EH (cell line): ENCODE measurements at places on chromosomes 13 and 19.

DNA sequence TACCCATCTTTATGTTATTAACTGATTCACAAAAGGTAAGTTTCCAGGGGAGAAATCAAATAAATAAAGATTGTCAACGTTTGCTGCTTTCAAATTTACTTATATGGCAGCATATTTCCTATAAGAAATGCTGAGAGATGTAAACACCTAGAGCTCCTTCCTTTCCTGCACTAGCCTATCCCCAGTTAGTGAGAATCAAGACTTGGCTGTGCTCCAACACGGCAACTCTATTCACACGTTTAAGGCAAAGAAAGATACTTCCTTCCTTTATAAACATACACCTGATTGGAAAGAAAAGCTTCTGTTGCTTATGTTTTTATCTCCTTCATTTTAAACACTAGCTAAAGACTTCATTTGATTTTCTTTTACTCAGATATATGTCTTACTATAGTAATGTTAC is 107.0 kb downstream of the PCDH9 start:
- no peak for DNase-seq

GRCh38 chr19:40235238-40236025 is 8.9 kb upstream of the CCNP start:
- DNase-seq, result no peak

GRCh38 chr19:30133803-30134202 is 191.8 kb downstream of the URI1 start:
- no peak for DNase-seq

DNA sequence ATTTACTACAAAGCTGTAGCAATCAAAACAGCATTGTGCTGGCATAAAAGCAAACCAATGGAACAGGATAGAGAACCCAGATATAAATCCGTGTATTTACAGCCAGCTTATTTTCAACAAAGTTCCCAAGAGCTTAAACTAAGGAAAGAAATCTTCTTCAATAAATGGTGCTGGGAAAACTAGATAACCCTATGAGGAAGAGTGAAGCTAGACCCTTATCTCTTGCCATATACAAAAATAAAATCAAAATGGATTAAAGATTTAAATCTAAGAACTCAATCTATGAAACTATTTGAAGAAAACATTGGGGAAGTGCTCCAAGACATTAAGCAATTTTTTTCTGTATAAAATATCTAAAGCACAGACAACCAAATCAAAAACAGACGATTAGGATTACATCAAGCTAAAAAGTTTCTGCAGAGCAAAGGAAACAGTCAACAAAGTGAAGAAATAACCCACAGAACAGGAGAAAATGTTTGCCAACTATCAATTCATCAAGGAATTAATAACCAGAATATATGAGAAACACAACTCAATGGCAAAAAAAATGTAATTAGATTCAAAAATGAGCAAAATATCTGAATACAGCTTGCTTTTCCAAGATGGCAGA is 480.7 kb downstream of the LMO7 start:
- no peak for DNase-seq

DNA sequence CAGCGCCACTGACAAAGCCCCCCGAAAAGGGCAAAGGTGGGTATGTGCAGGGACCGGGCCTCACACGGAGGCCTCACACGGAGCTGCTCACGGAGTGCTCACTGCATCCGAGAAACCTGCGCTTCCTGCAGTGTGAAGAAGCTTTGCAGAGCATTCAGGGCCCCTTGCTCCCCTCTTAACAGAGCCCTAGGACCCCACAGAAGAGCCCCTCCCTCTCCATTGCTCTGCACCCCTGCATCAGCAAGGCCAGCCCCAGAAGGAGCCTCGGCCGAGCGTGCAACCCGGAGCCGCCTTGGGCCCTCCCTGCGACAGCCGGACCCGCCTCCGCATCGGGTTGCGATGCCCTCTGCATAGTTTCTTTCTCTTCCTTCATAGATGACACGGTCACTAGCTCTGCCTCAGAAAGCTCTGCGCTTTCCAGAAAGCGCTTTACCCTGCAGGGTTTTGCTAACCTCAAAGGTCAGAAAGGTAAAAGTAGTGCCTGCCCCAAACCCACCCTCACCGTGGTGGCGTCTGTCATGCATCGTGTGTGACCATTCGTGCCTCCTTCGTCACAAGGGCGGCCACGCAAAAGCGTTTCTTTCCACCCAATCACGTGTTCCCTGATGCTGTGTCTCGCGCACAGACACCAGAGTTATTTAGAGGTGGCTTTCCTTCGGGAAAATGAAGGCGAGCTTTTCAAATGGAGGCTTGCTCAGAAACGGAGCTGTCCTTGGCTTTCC is 15.7 kb upstream of the F7 start:
- DNase-seq, result no peak

GRCh38 chr13:24184265-24184841 is 23.8 kb downstream of the SPATA13 start:
- DNase-seq, result no peak
